ENCODE measurements at places on chromosomes 5 and 9.

DNA sequence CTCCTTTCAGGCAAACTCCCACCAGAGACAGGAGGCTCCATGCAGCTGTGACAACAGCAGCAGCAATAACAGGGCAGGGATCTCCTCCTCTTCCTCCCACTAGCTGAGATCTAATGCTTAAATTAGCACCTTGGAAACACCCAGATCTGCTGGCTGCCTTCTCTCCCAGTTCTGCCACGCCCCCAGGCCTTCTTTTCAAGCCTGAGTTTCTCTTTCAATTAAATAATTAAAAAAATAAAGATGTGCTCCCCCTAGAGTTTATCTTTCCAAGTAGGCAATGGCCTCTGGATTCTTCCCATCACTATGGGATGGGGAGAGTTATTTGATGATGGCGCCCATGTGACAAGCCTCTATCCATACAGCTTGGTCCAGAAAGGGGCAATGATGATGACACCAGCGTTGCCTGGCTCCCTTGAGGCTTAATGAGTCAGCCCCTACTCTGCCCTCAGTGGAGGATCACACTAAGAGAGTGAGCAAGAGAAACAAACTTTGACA, 3.8 kb downstream of the FAM219A start:
- no peak for DNase-seq

DNA sequence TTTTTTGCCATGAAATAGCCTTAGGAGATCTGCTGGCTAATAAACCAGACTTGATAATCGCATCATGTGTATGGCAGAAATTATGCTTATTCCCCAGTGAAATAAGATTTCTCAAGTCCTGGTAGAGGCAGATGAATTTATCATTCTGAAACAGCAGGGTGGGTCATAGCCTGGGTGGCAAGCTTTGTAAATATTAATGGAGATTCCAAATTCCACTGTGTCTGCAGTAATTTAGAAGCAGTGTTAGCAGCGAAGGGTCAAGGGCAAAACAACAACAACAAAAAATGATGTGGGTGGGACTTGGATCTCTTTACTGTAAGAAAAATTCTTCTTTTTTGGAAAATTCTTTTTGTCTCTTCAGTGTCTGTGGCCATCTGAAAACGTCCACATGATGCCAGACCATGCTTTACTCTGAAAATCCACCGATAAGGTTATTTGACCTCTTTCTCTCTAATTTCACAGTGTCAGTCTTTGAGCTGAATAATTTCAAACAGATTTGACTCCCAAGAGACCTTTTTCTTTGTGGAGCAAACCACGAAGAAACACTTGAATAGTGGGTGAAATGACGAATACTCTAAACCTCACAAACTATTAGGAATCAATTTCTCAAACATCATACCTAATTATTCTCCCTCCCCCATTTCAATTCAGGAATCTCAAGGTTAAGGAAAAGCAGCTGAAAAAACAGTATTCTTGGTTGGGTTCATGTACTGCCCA, 106.0 kb upstream of the RPS23 start:
- no peak for DNase-seq

- DNase-seq, result no peak
Observed at GRCh38 chr5:72842816-72843215, 26.4 kb downstream of the TNPO1 start.

DNA sequence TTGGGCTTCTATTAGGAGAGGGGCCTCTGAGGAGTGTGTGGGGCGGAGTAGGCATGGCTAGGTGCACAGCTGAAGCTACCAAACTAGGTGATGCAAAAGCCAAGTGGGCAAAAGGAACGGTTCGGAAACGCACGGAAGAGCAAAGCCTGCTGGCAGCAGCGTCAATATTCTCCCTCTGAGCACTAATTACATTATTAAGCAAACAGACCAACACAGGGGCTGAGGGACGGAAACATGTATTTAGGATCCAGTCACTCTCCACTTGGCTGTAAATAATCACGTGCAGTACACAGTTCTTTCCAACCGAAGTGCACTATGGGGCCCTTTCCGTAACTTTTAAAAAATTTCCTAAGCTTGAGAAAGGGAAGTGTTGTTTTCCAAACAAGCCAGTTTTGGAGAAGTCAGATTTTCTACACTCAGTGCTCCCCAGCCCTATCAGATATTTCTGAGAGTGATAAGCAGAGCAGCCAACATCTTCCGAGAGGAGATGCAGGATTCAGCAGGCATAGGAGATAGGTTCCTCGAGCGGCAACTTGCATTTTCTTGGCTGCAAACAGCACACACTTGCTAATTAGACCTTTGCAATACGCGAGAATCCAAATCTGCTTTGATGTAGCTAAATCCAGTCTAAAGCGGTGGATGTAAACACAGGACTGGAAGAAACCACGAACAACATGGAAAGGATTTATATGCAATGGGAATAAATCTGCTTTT, 217.2 kb upstream of the TBCA start:
- DNase-seq, result no peak

DNA sequence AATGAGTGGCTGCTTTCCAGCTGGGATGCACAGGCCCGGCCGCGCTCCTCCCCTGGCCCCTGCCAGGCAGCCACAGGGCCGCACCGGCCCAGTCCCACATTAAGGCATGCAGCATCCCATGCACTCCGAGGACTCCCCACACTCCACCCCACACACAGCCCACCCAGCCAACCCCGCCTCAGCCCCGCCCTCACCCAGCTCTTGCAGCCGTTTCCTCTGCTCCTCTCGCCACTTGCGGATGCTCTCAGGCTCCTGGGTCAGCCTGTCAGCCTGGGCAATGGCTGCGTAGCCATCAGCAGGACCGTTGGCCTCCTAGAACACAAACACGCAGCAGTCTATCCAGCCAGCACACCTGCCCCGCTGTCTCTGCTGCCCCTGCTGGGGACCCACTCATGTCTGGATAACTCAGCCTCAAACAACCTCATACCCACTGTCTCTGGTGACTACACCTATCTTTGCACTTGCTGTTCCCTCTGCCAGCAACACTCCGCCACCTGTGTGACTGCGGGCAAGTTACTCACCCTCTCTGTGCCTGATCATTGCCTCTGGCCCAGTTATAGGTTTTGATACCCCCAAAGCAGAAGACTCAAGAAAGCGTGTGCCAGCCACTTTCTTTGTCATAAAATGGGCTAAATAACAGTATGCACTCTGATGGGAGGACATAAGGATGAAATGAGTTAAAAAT, 9.3 kb downstream of the HIGD2A start:
- DNase-seq, result no peak

GRCh38 chr5:3351581-3352442, 243.8 kb upstream of the IRX1 start:
- no peak for DNase-seq

DNA sequence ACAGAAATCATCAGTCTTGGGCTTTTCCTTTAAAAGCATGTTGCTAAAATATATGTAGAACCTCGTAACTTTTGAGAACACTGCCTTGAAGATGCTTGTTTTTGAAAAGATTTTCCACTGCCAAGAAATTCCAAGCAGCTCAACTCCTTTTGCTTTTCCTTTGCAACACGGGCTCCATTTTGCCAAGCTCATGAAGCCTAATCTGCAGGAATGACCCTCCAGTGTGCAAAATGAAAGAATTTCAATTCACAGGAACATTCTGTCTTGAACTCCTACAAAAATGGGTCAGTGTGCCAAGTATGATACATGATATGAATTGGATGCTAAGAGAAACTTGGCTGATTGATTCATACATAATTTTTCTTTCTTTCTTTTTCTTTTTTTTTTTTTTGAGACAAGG, 35.4 kb upstream of the ERCC6L2 start:
- no peak for DNase-seq

DNA sequence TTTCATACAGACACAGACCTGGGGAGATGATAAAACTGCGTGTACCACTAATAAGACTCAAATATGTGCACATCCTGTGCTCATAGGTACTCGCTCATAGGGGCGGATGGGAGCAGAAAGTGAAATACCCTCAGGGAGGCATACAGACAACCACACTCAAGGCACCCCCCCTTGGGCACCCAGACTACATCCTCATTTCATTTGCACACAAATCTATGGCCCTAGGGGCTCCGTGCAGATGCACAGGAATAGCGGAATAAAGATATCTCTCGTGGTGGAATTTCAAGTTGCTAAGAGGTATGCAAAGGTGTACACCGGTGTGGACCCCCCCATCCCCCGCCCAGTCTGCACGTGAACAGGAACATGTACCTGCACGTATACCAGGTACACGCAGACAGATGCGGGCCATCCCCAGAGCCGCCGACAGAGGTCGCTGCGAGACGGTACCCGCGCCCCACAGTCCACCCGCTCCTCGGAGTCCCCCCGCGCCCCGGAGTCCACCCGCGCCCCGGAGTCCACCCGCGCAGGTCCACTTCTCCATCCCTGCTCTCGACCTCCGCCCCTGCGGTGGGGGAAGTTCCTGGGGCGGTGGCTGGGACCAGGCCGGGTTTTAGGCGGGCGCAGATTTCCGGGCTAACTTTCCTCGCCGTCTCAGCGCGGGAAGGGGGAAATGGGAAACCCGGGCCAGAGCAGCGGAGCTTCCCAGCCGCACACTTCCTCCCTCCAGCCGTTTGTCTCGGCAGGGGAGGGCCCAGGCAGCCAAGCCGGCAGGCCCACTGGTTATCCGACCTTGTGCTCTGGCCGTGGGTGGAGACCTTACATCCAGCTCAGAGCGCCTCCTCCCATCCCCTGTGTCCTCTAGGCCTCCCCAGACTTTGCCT, 1.0 kb upstream of the IL12B start:
- peak; percentile 54 for DNase-seq

Data from stimulated activated CD8-positive, alpha-beta memory T cell treated with anti-CD3 and anti-CD28 coated beads, Interleukin-2, amount 100 ng/mL, for 1 hour (primary cell).